Left renal cortex interstitium (tissue), 4 donors: ENCODE measurements at places on chromosomes 7 and 10. TPM values are rescaled to one million over a fixed set of nuclear protein-coding genes. Genes with fewer than 3 reads are reported as not detected.

Gene SLC25A13
- polyA plus RNA-seq: 47.7 TPM

Gene ADARB2
- 1.3 TPM for polyA plus RNA-seq

Gene CCDC146
- 18.1 TPM for polyA plus RNA-seq

Gene SUGCT
- 16.5 TPM for polyA plus RNA-seq

Gene GRM3
- 0.35 TPM for polyA plus RNA-seq

Gene FKBP6
- not detected for polyA plus RNA-seq

Gene MUC12
- polyA plus RNA-seq: not detected

Gene COBL
- 16.1 TPM for polyA plus RNA-seq

Gene PSD
- 11.6 TPM for polyA plus RNA-seq

Gene ASB10
- polyA plus RNA-seq: not detected

Gene TRIM73
- polyA plus RNA-seq: 13.5 TPM

Gene OPN4
- not detected for polyA plus RNA-seq

Gene TMEM236
- polyA plus RNA-seq: 0.22 TPM

Gene ENTPD7
- polyA plus RNA-seq: 20.4 TPM

Gene TMEM213
- 44.0 TPM for polyA plus RNA-seq

Gene WNT16
- not detected for polyA plus RNA-seq

Gene ZNF487
- 11.1 TPM for polyA plus RNA-seq

Gene MDFIC
- polyA plus RNA-seq: 30.7 TPM

Gene CDC14C
- polyA plus RNA-seq: not detected

Gene ATOH7
- 1.8 TPM for polyA plus RNA-seq

Gene EBLN1
- polyA plus RNA-seq: not detected

Gene ACHE
- polyA plus RNA-seq: 4.8 TPM

Gene KCND2
- 1.5 TPM for polyA plus RNA-seq

Gene C10orf67
- polyA plus RNA-seq: 1.9 TPM

Gene SEMA4G
- 32.9 TPM for polyA plus RNA-seq

Gene STAMBPL1
- polyA plus RNA-seq: 2.1 TPM

Gene ZP3
- 3.4 TPM for polyA plus RNA-seq

Gene TAS2R5
- polyA plus RNA-seq: 1.4 TPM

Gene ZNF117
- 73.7 TPM for polyA plus RNA-seq

Gene AGBL3
- polyA plus RNA-seq: 6.3 TPM

Gene CFAP58
- polyA plus RNA-seq: 0.32 TPM

Gene KIF20B
- polyA plus RNA-seq: 15.1 TPM

Gene KAZALD1
- polyA plus RNA-seq: 9.0 TPM

Gene CCDC172
- polyA plus RNA-seq: not detected

Gene KEL
- polyA plus RNA-seq: 2.6 TPM

Gene HOXA3
- 36.3 TPM for polyA plus RNA-seq

Gene HMX3
- not detected for polyA plus RNA-seq

Gene CCL24
- not detected for polyA plus RNA-seq

Gene SEC24C
- 65.3 TPM for polyA plus RNA-seq

Gene HHEX
- polyA plus RNA-seq: 7.8 TPM

Gene LOXL4
- polyA plus RNA-seq: 4.6 TPM

Gene STEAP4
- 0.05 TPM for polyA plus RNA-seq

Gene KCP
- 29.2 TPM for polyA plus RNA-seq

Gene DGKI
- polyA plus RNA-seq: 1.5 TPM

Gene CACNB2
- 2.4 TPM for polyA plus RNA-seq
